Endothelial cell (in vitro differentiated cells): ENCODE measurements at places on chromosomes 4 and X.

DNA sequence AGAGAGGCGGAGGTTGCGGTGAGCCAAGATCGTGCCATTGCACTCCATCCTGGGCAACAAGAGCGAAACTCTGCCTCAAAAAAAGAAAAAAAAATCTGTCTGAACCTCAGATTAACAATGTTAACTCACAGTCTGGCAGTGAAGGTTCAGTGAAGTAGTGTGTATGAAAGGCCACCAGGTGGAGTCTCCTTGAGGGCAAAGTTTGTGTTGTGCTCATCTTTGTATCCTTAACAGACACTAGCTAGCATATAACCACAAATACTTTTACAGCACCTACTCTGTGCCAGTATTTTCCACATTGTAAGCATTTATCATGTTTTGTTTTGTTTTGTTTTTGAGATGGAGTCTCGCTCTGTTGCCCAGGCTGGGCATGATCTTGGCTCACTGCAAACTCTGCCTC is 46.0 kb upstream of the MGST2 start:
- DNase-seq, result no peak

DNA sequence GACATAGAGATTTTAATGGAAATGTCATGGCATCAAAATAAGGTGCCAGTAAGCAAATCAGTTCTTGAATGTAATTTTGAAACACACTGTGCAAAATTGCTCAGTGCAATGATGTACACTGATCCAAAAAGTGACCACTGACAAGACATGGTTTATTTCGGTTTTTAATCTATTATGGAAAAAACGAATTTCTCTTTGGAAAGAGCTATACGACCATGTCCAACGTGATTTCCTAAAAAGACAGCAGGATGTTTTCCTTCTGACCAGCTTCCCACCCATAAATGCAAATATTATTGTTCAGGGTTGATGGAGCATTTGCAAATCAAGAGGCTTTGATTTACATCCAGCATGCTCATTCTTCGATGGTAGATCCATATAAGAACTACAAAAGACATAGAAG is 17.1 kb upstream of the MAGEA1 start:
- no peak for DNase-seq

DNA sequence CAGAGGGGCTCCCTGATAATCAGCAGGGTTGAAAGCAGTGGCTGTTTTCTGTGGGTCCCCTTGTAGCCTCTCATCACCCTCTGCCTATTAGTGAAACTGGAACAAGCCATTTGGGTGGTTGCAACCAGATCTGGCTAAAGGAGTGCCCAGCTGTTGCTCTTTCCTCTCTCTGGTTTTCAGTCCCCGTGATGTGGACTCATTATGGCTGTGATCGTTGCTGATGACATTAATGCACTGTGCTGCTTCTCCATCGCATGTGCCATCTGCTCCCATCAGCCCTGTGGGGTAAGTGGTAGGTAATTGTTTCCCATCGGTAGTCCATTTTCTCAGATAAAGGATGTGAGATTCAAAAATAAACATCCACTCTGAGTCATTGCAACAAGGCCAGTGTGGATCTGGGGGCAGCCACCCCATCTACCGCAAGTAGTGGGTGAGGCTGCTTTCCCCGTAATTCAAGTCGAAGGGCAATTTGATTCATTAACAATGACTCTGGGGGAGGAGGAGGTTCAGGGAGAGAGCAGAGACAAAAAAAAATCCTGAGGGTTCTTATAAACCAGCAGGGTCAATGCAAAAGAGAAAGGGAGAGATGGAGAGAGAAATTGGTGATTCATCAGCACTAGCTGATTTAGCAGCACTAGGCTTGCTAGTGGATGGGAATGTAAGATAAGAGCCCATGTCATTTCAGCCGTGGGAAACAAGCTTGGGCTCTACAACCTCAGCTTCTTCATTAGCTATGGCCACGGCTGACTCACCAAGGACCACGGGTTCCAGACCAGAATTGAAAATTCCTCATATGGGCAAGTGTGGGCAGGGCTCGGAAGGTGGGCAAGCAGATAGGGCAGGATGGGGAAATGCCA is 357.8 kb downstream of the MID1IP1 start:
- DNase-seq, result no peak

DNA sequence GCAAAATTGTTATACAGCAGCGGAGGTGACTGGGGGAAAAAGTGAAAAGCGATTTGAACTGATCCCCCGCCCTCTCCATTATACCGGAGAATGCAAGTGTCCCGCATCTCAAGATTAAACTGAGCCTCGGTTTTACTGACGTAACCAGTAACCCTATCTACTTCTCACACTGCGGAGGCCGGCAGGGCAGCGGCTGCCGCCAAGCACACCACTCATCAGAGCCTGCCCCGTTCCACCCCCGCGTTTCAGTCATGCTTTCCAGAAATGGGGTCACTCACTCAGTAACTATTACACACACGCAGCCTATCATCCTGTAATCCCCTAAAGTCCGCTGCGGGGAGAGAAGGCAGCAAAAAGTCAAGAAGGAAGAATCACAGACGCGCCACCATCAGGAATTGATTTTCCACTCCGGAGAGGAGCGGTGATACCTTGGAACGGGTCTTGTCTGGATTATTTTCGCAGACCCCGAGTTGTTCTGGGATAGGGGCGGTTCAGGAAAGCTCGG is 1.4 kb downstream of the RPS6KA3 start:
- peak; percentile 16 for DNase-seq

DNA sequence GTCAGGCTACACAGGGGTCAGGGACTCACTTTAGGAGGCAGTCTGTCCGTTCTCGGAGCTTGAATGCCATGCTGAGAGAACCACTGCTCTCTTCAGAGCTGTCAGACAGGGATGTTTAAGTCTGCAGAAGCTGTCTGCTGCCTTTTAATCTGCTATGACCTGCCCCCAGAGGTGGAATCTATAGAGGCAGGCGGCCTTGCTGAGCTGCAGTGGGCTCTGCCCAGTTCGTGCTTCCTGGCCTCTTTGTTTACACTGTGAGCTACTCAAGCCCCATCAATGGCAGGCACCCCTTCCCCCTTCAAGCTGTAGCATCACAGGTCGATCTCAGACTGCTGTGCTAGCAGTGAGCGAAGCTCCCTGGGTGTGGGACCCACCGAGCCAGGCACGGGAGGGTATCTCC is 31.5 kb upstream of the UNC5C start:
- DNase-seq, result no peak

GRCh38 chrX:2609431-2610238 is 81.5 kb upstream of the CD99 start:
- DNase-seq, result no peak

DNA sequence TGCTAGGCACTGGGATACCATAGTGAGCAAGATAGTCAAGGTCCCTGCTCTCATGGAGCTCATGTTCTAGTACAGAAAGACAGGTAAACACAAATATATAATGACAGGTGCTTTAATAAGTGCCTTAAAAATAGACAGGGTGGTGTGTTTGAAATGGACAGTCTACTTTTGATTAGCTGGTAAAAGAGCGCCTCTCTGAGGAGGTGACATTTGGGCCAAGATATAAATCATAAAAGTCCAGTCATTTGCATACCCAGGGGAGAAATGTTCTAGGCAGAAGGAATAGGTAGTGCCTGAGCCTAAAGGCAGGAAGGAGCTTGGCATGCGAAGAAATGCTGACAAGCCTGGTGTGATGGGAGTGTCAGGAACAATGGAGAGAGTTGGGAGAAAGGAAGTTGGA is 83.6 kb downstream of the DNAAF6 start:
- DNase-seq, result no peak

DNA sequence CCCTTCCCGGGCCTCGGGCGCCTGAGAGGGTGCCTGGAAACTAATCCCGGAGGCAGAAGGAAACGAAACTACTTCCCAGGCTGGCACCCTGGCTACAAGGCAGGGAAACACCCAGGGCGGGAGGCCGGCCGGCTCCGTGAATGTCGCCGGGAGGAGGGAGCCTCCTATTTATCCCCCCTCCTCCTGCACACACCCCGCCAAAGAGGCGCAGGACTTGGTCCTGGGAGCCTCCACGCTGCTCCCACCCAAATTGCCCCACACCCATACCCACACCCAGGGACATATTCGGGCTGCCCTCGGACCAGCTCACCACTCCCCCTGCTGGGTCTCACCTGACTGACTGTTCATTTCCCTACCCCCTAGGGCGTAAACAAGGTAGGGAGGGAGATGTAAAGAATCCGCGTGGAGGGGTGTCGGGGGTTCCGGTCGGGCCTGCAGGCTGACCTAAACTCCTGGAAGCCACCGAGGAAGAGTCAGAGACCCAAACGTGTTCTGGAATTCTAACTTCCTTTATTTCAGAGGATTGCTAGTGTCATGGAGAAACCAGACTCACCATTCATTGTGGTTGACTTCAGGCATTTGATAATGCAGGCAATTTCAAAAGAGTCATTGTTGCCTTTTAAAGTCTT is at the start of gene BTC:
Gene BTC (minus strand): TSS at position 142 of the 629 bp plus-strand sequence. CDS start 198 bp downstream, outside the sequence.
- DNase-seq, result peak; percentile 38

GRCh38 chr4:2395038-2395437 is 23.4 kb downstream of the ZFYVE28 start:
- DNase-seq, result no peak

DNA sequence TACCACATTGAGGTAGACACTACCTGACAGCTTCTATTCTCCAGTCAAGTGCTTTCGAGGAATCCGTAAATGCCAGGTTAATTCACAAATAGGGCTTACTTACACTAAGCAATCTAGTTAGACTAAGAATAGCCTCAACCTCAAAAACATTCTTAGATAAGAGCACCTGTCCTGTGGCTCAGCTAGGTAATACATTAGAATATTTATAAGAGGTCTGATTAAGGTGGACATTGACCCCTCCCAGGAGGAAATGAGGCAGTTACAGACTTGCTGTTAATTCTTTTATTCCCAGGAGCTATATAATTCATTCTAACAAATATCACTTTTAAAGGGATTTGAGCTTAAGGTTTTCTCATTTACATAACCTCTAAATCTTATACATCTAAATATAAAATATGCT is 758.1 kb downstream of the GRID2 start:
- DNase-seq, result no peak

- no peak for DNase-seq
Observed at GRCh38 chr4:152686452-152687013, 6.7 kb upstream of the TMEM154 start.

- no peak for DNase-seq
Observed at GRCh38 chr4:173017802-173018201, 150.8 kb upstream of the GALNT7 start.

GRCh38 chr4:174591243-174592021 is 69.1 kb upstream of the HPGD start:
- no peak for DNase-seq

GRCh38 chrX:6004529-6004928 is 224.1 kb downstream of the NLGN4X start:
- DNase-seq, result no peak

DNA sequence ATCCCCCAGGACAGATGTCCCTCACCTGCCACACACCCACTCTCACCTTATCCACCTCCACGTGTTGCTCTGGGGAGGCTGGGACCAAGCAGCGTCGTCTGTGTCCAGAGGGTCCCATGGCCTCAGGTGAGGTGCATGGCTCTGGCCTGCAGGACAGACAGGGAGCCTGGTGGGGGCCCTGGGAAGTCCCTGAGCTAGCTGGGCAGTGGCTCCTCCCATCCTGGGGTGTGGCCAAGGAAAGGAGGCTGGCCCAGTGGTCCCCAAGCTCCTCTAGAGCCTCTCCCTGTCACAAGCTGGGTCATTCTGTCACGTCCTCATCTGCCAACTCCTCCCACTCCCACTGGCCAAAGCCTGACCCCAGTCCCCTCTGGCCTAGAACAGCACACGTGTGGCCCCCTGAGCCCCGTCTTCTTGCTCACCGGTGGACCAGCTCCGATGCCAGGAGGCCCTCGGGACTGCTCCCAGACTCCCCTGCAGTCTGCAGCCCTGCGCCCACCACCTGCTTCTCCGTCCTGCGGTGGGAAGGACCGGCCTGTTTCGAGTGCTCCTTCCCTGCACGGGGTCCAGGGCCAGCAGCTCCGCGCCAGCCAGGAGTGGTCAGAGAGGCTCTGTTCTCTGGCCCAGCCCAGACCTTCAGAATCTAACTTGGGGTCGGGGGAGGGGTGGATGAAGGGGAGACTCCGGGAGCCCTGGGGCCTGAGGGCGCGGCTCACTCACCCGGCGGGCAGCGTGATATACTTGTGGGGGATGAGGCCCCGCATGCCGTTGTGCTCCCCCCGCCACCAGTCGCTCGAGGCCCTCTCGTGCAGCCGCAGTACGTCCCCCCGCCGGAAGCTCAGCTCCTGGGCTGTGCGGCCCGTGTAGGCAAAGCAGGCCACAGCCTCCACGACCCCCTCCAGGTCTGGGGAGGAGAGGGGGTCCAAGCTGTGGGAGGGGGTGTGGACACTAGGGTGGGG is 4.8 kb downstream of the AVPR2 start:
- no peak for DNase-seq

- DNase-seq, result no peak
Observed at GRCh38 chr4:99868126-99868596, 26.1 kb downstream of the LAMTOR3 start.

GRCh38 chr4:11618666-11619282 is 190.1 kb upstream of the HS3ST1 start:
- DNase-seq, result no peak

GRCh38 chr4:6857009-6857882 is 52.4 kb upstream of the TBC1D14 start:
- no peak for DNase-seq

DNA sequence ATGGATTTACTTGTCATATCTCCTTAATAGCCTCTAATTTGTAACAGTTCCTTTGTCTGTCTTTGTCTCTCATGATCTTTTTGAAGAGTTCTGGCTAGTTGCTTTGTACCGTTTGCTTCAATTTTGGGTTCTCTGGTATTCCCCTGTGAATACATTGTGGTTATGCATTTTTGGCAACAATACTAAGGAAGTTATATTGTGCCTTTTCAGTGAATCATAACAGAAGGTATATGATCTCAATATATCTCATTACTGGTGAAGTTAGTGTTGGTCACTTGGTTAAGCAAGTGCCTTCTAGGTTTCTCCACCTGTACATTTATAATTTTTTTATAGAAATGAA is 48.6 kb downstream of the DCLK2 start:
- DNase-seq, result no peak

- no peak for DNase-seq
Observed at GRCh38 chr4:106096454-106096853, 201.2 kb downstream of the NPNT start.

GRCh38 chr4:6815029-6815836 is 32.7 kb downstream of the KIAA0232 start:
- no peak for DNase-seq

DNA sequence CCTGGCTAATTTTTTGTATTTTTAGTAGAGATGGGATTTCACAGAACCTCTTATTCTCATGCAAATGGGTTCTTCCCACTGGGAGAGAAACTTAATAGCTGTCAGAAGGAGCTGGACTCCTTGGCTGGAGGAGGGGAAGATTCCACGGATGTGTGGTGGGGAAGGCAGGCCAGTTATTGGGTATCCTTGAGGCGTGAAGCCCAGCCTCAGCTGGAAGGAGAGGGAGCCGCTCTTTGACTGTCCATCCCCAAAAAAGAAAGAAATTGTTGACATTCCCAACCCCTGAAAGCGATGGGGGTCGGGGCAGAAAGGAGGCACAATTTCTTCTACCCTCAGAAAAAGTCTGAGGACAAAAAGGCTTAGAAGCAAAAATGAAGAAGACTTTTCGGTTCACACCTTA is 983.1 kb upstream of the PABPC4L start:
- no peak for DNase-seq

- peak; percentile 48 for DNase-seq
Observed at GRCh38 chr4:187606581-187606980, 389.0 kb upstream of the ZFP42 start.

GRCh38 chr4:117467404-117467803 is 382.0 kb upstream of the TRAM1L1 start:
- no peak for DNase-seq
